Cardiac septum (tissue), 1 donor: ENCODE measurements at places on chromosomes 3 and 15.
A peak's percentile ranks its signal among the peaks of the same experiment; 100 is the strongest.

GRCh38 chr3:33134026-33134625, 20.3 kb downstream of the CRTAP start:
- DNase-seq = no peak

GRCh38 chr3:184448321-184449160, 68.7 kb downstream of the CHRD start:
- DNase-seq = no peak

DNA sequence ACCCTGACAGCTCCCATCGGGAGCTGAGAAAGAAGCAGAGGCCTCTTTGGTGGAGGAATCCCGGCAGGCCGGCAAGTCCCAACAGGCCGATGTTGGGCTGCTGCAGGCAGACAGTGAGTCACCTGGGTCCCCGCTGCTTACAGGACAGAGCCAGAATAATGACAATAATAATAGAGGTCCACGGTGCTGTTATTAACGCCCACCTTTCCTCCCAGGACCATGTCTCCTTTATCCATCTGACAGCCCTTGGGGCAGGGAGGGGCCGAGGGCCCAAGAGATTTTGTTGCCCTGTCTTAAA, 29.3 kb upstream of the MAGEF1 start:
- peak; percentile 29 for DNase-seq

DNA sequence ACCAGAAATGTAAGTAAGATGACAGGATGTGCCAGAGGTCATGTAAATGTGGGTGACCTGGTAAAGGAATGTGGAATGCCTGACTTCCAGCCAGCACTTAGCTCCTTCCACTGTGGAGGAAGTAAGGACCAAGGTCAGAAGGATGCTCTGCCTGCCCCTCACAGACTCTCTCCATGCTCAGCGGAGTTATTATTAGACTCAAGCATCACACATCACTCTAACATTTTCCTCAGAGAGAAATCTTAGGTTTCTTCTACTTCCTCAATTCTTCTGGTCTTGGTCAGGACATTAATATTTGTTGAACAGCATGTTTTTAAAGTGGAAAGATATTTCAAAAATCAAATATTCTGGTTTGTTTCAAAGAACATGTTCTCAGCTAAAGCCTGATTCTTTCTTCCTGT, 231.4 kb upstream of the WNT5A start:
- no peak for DNase-seq

DNA sequence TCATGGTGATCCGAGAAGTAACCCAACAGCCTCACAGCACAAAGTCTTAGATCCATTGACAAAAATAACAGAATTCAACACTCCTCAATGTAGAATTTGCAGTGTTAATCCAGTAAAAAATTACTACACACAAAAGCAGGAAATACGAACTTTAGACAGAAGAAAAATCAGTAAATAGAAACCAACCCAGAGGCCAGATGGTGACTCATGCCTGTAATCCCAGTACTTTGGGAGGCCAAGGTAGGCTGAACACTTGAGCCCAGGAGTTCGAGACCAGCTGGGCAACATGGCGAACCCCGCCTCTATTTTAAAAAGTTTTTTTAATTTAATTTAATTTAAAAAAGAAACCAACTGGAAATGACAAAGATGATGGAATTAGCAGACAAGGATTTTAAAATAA, 36.1 kb downstream of the SELENOT start:
- no peak for DNase-seq

DNA sequence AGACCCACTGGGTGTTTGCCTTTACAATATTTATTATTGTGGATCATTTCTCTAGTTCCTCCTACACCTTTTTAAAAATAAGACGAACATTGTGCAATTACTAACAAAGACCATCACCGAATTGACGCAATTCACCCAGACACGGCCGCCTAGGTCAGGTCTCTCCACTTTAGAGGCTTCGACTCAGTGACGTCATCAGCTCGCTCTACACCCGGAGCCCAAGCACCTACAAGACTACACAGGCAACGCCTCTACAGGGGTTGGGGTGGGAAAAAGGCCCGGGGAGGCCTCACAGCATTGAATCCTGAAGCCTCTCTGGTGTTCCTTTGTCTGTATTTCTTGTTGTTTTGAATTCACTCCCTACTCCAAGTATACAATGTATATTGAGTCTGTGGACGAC, 16.6 kb downstream of the ZIC4 start:
- DNase-seq = no peak

DNA sequence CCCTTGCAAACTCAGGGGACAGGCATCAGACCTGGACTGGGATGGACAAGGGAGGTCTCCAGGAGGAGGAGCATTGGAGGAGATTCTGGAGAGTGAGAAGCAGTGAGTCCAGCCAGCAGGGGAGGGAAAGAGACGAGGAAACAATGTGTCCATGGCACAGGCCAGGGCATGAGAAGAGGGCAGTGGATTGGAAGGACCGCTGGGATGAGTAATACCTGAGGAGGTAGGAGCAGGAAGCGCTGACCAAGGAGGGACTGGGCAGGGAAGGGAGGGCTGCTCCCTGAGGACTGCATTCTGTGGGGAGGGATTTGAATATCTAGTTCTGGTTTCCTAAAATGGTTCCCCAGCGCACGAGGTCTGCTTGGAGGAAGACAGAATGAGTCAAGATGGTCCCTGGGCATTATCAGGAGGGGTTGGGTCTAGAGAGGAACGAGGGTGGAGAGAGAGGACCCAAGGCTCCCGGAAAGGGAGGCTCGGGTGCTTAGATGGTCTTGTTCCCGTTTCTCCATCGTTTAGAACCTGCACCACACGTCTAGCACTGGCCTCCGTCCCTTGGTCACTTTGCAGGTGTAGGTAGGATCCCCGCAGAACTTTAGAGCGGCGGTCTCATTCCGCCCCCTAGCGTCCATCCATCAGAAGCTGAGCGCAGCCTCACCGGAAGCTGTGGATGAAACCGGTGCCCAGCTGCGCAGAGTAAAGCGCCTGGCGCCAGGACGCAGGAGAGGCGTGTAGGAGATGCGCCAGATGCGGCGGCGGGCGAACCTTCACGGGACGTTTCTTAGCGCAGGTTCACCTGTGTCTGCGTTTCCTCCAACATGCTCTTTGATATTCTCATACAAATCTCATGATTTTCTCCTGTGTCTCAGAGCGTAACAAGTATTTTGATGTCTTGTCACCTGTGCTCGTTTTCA, 190.7 kb upstream of the NDN start:
- DNase-seq = no peak

- DNase-seq = no peak
Observed at GRCh38 chr3:183295211-183295610, 42.2 kb downstream of the B3GNT5 start.

- DNase-seq = no peak
Observed at GRCh38 chr15:66778314-66778665, 76.3 kb downstream of the SMAD6 start.
